ENCODE measurements at places on chromosomes 4 and X.

DNA sequence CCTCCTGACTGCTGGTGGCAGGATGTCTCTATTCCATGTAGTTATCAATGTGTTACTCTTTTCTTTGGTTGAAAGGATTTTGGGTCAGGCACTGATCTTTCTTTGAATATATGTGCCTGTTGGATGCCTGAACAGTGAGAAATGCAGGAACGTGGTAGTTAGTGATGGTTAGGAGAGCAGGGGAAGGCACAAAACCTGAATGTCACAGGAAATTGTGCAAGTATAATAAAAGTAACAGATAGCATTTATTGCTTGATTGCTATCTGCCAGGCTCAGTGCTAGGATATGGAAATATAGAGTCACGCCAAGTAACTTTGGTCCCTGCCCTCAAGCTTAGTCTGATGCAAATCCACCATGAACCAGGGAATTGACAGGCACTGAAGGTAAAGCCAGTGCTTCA lies 219.8 kb upstream of the FAT1 start:
- no peak for DNase-seq
- H3K4me3 ChIP-seq: no peak overlapping the region
- peaks cover 9% of the 10 kb centered on the region for H3K4me1 ChIP-seq
- H3K27ac ChIP-seq: no peak overlapping the region
- no peaks in the 10 kb centered on the region for H3K27me3 ChIP-seq

- DNase-seq: no peak
- no peaks in the 10 kb centered on the region for H3K27me3 ChIP-seq
- H3K36me3 ChIP-seq: no peaks in the 10 kb centered on the region
- H3K4me1 ChIP-seq: no peaks in the 10 kb centered on the region
These were observed 126.2 kb downstream of the SORBS2 start for GRCh38 chr4:185685804-185686203.

DNA sequence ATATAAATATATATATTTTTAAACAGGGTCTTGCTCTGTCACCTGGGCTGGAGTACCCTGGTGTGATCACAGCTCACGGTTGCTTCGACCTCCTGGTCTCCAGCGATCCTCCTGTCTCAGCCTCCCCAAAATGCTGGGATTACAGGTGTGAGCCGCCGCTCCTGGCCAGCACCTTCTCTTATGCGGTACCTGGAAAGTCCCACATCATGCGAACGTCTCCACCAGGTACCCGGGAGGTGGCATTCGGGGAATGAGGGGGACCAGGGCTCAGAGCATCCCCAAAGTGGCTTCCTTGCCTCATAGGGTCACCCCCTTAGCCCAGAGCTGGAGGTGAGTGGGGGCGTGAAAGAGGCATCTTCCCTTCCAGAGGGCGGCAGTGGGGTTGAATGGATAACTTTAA lies 84.0 kb upstream of the PPP2R3B start:
- no peak overlapping the region for H3K4me3 ChIP-seq
- DNase-seq: no peak
- H3K27ac ChIP-seq: no peak overlapping the region
- no peaks in the 10 kb centered on the region for H3K27me3 ChIP-seq
- H3K36me3 ChIP-seq: no peaks in the 10 kb centered on the region
- H3K4me1 ChIP-seq: no peaks in the 10 kb centered on the region

DNA sequence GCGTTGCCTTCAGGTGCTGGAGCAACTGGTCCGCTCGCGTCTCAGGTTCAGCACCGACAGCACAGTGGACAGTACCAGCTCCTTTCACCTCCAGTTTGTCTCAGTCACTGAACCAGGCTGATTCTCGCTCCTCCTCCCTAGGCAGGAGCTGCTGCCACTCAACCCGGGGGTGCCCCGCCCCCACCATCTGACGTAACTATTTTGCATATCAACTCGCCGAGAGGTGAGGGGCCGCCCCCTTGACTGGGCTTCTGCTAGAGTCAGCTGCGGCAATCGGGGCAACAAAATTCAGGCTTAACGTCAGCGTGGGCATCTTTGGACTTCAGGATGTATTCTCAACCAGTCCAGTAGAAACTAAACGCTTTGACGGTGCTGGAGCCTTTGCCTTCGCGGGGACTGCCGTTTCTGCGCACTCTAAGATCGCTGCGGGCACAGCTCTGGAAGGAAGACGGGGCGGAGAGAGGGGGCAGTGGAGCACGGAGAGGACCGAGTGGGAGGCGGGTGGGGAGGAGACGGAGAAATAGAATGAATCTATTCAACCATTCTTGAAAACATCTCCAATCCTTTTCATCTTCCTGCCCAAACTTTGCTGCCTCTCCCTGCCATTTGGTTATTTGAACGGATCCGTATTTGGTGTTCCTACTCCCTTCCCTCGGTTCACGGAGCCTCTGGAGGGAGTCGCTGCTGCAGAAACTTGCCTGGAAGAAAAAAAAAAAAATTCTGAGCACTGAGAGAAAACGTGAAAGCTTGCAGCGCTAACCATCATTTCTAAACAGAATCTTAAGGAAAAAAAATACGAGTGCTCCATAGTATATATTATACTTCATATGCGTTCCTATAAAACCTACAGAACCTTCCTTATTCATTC lies at the start of gene FSTL5:
Gene FSTL5, minus strand, starts transcription at position 109 of the 868 bp plus-strand sequence. CDS start 52,604 bp downstream, outside the sequence.
- peaks cover 3% of the 10 kb centered on the region for H3K27me3 ChIP-seq
- no peaks in the 10 kb centered on the region for H3K4me1 ChIP-seq

DNA sequence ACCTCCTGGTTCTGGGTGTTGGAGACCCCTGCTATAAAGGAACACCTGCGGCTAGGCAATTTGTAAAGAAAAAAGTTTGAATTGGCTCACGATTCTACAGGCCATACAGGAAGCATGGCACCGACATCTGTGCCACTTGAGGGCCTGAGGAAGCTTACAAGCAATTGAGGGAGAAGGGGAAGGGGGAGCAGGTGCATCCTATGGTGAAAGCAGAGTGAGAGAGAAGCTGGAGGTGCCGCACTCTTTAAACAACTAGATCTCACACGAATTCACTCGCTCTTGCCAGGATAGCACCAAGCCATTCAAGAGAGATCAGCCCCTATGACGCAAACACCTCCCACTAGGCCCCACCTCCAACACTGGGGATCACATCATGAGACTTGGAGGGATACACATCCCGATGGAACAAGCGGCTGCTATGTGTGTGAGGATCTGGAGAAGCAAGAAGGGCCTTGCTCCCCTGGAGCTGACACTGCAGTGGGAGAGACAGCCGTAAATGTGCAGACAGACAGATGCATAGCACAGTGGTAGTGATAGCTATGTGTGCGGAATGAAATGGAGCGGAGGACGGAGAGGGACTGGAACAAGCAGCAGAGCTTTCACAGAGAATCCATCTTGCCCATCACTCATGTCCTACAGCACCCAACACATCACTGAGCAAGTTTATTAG lies 60.7 kb upstream of the HELT start:
- H3K27ac ChIP-seq: no peak overlapping the region
- H3K36me3 ChIP-seq: no peaks in the 10 kb centered on the region
- no peak for DNase-seq
